ENCODE measurements at places on chromosomes 12 and 14. TPM values are rescaled to one million over a fixed set of nuclear protein-coding genes. Genes with fewer than 3 reads are reported as not detected.

Gene TSPAN8
- total RNA-seq = not detected

Gene IPO8
- total RNA-seq = 25.5 TPM

Gene LRP1-AS
- total RNA-seq = not detected

Gene CDCA3
- total RNA-seq = 0.66 TPM

Gene EGLN3
- under 0.01 TPM for total RNA-seq

Gene NYNRIN
- 4.2 TPM for total RNA-seq

Gene PLBD2
- total RNA-seq = 38.7 TPM

Gene HNRNPA1
- total RNA-seq = 533 TPM

Gene TAS2R20
- total RNA-seq = 6.4 TPM

Gene MYO1H
- not detected for total RNA-seq

Gene SPRYD4
- total RNA-seq = 1.8 TPM

Gene RNASE1
- 0.43 TPM for total RNA-seq

Gene CLEC7A
- 0.14 TPM for total RNA-seq

Gene KRT78
- not detected for total RNA-seq

Gene FSCB
- total RNA-seq = 0.22 TPM

Gene KLRK1
- not detected for total RNA-seq

Gene DNAI7
- total RNA-seq = 0.22 TPM

Gene GPATCH2L
- total RNA-seq = 81.7 TPM

Gene SPIC
- total RNA-seq = not detected

Gene PLXNC1
- 12.3 TPM for total RNA-seq

Gene RHEBL1
- 1.6 TPM for total RNA-seq

Gene MSI1
- not detected for total RNA-seq

Gene PAPLN
- total RNA-seq = 1.6 TPM

Gene CLEC6A
- not detected for total RNA-seq

Gene NKX2-1
- not detected for total RNA-seq

Gene LRP10
- 218 TPM for total RNA-seq

Gene OR4N2
- not detected for total RNA-seq

Gene MYF6
- not detected for total RNA-seq

Gene GMFB
- 114 TPM for total RNA-seq

Gene CCDC92
- 22.8 TPM for total RNA-seq

Gene ERP27
- not detected for total RNA-seq

Gene PAPOLA
- total RNA-seq = 140 TPM

Gene KLRF1
- not detected for total RNA-seq

Gene GALNT8
- not detected for total RNA-seq

Gene GLT1D1
- total RNA-seq = not detected

Gene GARIN6
- total RNA-seq = not detected

Gene NTF3
- total RNA-seq = 10.5 TPM

Gene GLIPR1L1
- total RNA-seq = not detected

Gene TAS2R13
- 1.8 TPM for total RNA-seq

Gene FZD10
- total RNA-seq = not detected

Gene FAM222A
- total RNA-seq = 1.3 TPM

Gene GLIPR1
- 150 TPM for total RNA-seq

Gene TAS2R19
- 4.9 TPM for total RNA-seq

Gene EML1
- 64.9 TPM for total RNA-seq

Gene CLEC2A
- not detected for total RNA-seq

Gene OR6C2
- total RNA-seq = not detected

Gene RND1
- 0.44 TPM for total RNA-seq

Gene CLEC9A
- total RNA-seq = not detected

Gene DENND5B
- 20.3 TPM for total RNA-seq

Gene CIROP
- total RNA-seq = not detected

Gene CYP46A1
- not detected for total RNA-seq

Gene GYS2
- not detected for total RNA-seq

Gene SERPINA3
- under 0.01 TPM for total RNA-seq

Gene SIX4
- total RNA-seq = 16.6 TPM

Gene SOX5
- total RNA-seq = 22.5 TPM

Gene KRT8
- total RNA-seq = 217 TPM

Gene RGS6
- total RNA-seq = not detected

Gene B4GALNT3
- not detected for total RNA-seq

Gene PDE3A
- 1.1 TPM for total RNA-seq

Gene LEMD3
- total RNA-seq = 39.2 TPM
